Stimulated activated CD4-positive, alpha-beta T cell treated with anti-CD3 and anti-CD28 coated beads, TNF-alpha, amount 100 ng/mL, for 4 hours (primary cell): ENCODE measurements at places on chromosomes 3 and 15.

- DNase-seq: no peak
Observed at GRCh38 chr3:124296406-124296805, 304.5 kb upstream of the ROPN1 start.

DNA sequence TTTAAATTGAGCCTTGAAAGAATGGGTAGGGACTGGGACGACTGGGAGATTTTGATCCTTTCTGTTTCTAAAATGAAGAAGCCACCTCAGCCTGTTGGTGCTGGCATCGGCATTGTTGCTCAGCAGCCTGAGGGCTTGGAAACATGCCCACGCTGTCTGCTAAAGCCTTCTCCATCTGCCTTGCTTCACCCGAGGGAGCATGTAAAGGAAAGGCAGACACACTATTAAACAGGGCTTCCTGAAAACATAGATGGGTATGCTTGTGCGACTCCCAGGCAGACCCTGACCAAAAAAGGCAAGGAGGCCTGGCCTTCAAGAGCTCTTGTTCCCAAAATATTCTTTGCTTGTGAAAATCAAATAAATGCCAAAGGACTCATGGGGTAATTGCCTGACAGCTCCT, 84.2 kb upstream of the SLC4A7 start:
- no peak for DNase-seq

DNA sequence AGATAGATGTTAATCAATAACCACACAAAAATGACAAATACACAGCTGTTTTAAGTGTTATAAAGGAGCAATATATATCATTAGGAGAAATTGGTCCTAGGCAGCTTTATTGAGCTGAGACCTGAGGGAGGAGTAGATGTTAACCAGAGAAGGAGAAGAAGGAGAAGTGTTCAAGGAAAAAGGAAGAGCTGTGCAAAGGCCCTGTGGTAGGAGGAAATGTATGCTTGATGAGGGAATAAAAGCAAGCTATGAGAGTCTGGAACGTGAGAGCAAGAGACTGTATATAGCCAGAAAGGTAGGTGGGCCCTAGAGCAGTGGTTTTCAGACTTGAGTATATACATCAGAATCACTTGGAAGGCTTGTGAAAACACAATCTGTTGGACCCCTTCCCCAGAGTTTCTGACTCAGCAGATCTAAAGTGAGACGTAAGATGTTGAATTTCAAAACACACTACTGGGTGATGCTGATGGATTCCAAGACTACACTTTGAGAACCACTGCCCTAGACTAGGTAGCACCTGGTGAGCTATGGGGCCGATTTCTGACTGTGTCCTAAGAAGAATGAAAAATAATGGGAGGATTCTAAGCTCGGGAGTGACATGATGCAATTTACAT, 342.3 kb upstream of the ADAMTS9 start:
- DNase-seq: no peak

- no peak for DNase-seq
Observed at GRCh38 chr15:81853150-81853748, 192.6 kb downstream of the MEX3B start.

GRCh38 chr15:81120069-81120468, 14.0 kb upstream of the CFAP161 start:
- no peak for DNase-seq

GRCh38 chr15:80265021-80265420, 13.0 kb upstream of the CTXND1 start:
- no peak for DNase-seq

GRCh38 chr3:49652903-49653415, 21.2 kb upstream of the APEH start:
- DNase-seq: no peak

GRCh38 chr3:136277634-136278033, 27.5 kb downstream of the PCCB start:
- DNase-seq: no peak
